ENCODE measurements at places on chromosomes 16 and 17.

DNA sequence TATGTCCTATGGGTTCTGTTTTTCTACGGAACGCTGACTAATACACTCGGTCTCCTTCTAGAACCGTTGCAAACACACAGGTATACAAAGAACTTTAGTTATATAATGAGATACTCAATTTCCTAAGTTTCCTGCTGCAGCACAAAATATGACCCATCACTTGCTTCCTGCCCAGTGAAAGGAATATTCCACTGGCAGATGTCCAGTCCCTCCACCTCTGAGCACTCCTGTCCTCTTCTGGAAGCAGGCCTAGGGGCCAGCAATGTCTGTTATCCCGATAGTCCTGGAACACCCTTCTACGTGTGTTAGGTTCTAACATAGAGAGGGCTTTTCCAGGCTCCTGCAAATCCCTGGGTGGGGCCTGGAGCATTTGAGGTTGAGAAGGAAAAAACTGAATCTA is 32.7 kb downstream of the ADAMTS18 start:
- no peak for DNase-seq

GRCh38 chr17:75995385-75995925 is 5.2 kb upstream of the CDK3 start:
- DNase-seq, result no peak

- DNase-seq, result no peak
These were observed 719.7 kb upstream of the CDH8 start for GRCh38 chr16:62755938-62756337.

DNA sequence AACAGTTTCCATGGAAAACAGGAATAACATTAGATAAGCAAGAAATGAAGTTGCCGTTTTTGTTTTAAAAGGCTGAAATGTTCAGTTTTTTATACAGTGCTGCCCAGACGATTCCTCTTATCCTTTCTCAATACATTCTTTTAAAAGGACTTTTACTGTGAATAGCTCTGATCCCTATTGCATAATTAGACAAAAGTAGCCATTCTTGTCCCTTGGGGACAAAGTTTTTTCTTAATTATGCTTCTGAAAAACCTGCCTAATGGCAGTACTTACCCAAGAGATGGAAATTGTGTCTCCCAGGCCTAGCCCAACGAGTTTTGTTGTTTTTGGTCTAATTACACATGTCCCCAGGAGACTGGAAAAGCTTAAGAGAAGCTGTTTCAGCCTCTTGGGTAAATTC is 27.6 kb downstream of the NXPH3 start:
- DNase-seq, result no peak

DNA sequence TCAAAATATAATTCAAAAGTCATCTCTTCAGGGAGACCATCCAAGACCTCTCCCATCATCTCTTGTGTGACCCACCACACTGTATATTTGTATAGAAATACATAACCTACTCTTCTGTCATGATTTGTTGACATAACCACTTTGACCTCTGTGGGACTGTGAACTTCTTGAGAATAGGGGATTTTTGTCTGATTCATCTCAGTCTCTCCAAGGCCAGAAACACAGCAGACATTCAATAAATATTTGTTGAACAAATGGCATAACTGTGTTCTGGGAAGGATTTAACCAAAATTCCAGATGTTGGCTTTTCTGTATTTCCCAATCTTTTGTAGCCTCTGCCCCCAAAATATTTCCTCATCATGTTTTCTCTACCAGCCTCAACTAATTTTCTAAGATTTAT is 169.7 kb downstream of the CDH11 start:
- no peak for DNase-seq

- DNase-seq, result no peak
These were observed 16.5 kb downstream of the TENT4B start for GRCh38 chr16:50169555-50170096.

DNA sequence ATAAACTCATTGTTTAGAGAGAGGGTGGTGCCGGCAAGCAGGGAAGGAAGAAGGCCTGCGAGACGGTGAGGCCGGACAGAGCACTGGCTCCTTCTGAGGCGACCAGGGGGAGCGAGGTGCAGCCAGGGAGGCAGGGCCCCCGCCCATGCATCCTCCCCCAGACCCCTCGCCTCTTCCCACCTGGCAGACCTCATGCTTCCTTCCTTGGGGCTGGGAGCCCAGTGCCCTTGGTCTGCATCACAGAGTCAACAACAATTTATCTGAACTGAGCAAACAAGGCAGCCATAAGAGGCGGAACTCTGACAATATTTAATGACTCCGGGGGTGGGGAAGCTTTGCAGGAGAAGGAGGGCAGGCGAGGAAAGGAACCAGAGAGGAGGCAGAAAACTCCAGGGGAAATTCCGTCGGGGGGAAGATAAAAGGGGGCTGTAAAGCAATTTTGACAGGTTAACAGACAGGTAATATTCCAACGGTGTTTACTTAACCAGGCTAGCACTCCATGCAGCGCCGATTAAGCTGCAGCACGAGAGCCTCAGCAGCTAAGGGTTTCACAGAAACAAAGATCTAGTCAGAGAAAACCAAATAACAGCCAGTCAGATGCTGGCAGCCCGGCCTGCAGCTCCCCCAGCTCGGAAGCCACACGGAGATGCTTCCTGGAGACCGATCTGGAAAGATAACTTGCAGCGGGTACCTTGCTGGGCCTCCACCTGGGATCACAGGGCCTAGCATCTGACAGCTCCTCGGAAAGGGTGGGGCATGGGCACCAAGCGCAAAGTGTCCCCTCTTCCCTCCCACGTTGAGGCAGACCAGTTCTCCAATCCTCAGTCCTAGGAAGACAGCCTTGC is 398.2 kb downstream of the SOX9 start:
- peak; percentile 79 for DNase-seq

GRCh38 chr16:69593751-69594255 is 28.0 kb downstream of the NFAT5 start:
- DNase-seq, result no peak

DNA sequence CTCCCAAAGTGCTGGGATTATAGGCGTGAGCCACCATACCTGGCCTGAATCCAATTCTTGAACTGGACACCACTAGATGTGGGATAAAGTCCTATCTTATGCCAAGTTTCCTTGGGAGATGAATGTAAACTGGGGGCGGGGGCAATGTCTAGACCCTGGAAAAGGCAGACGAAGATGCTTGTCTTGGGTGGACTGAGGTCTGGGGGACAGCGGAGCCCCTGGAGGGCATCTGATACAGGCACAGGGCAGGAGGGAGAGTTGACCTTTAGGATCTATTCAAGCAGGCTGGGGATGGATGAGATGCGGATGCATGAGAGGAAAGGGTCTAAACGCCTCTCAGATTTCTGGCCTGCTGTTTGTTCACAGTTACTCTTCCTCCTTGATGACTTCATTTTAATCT is 11.7 kb downstream of the C1QTNF1 start:
- no peak for DNase-seq

DNA sequence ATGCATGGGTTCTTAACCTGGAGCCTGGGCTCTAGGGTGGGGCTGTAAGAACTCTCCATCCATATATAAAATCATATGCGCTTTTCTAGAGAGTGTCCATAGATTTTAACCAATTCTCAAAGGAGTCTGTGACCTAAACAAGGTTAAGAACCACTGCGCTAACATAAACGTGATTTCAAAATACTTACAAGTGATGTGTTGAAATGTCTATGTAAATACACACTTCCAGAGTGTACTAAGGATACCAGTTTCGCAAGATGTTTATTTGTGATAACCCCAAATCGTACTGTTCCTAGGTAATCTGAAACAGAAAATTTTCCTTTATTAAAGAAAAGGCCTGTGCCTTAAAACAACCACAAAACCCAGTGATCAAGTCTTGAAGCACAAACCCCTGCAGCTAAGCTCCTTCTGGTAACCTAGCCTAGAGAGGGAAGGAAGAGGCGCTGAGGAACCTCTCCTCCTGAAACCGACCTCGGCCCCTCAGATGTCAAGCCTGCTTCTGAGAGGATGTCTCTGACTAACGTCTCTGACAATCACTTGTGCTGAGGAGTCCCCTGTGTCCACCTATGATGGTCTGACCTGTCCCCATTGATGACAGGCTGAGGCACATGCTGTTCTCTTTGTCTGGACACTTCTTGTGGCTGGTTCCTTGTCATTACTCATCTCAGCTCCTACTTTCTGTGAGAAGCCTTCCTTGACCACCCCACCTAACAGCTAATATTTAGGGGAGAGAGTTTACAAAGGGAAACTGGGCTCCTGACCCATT is 32.2 kb downstream of the SNN start:
- DNase-seq, result no peak

- DNase-seq, result no peak
These were observed 328.1 kb downstream of the C16orf95 start for GRCh38 chr16:86988920-86989696.

DNA sequence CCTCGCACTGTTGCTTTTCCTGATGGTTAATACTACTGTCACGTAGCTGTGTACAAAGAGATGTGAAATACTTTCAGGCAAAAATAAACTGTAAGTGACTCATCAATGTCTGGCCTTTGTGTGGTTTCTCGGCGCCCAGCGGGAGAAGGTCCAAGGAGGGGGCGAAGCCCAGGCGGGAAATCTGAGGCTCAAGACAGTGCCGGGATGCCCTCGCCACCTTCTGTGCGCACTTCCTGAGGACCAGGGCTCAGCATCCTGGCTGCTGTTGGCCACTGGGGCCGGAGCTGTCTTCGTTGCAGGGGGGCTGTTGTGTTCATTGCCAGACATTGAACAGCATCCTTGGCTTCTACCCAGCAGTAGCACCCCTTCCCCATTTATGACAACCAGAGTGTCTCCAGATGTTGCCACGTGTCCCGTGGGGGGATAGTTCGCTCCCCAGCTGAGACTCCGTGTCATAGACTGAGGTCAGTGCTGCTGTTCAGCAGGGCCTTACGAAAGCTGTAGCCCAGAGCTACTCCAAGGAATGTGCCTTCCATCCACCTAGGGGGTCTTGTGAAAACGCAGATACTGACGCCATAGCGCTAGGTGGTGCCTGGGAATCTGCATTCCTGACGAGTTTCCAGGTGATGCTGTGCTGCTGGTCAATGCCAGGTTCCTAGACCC is 67.3 kb upstream of the PLCG2 start:
- no peak for DNase-seq

DNA sequence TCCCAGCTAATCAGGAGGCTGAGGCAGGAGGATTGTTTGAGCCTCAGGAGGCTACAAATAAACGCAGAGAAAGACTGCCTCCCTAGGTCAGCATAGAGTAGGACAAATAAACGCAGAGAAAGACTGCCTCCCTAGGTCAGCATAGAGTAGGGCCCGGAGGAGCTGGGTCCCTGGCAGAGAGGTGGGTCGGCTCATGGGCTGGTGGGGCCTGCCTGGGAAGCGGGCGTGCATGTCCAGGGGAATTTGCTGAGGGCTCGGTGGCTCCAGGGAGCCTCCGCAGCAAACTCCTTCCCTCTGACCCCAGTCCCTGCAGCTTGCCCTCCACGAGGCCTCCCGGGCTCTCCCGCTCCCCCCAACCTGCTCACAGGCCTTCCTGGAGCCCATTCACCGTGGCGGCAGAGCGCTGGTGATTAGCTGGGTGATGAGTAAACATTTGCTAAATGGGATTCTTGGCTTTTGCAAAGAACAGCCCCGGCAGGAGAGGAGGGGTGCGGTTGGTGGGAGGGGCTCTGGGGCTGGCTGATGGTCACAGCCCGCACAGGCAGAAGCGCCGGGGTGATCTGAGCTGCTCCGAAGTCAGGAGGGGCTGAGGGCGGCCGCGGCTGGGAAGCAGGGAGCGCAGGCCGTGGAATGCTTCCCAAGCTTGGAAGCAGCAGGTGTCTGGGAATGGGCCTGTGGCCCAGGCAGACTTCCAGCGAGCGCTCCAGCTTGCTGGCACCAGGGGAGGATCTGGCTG is 93.1 kb downstream of the RTN4RL1 start:
- DNase-seq, result no peak

GRCh38 chr17:38958756-38959155 is 8.4 kb downstream of the FBXO47 start:
- no peak for DNase-seq

GRCh38 chr16:83045790-83046189 is 419.0 kb downstream of the CDH13 start:
- DNase-seq, result no peak
